ENCODE measurements at places on chromosomes 16 and 17. TPM values are rescaled to one million over a fixed set of nuclear protein-coding genes. Genes with fewer than 3 reads are reported as not detected.

The LPO gene
- total RNA-seq: not detected

DNA sequence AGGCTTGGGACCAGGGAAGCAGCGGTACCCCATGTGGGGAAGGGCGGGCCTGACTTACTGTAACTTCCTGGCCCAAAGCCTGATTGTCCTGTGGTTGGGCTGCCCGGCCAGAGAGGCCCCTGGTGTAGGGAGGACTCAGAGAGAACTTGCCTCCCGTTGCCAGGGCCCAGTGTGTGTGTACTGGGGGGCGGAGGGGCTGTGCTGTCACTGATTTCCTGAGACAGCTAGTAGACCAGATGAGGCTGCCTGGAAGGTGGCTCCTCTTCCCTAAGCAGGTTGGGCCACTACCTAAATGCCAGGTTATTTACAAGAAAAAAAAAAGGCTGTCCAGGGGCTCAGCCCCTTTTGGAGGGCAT lies 16.7 kb downstream of the SOCS3 start:
- no peaks in the 10 kb centered on the region for H3K36me3 ChIP-seq
- no peak overlapping the region for H3K4me3 ChIP-seq
- H3K27ac ChIP-seq: peak overlapping the region; percentile 78
- H3K27me3 ChIP-seq: no peaks in the 10 kb centered on the region
- no peak for DNase-seq
- peaks cover 5% of the 10 kb centered on the region for H3K4me1 ChIP-seq

DNA sequence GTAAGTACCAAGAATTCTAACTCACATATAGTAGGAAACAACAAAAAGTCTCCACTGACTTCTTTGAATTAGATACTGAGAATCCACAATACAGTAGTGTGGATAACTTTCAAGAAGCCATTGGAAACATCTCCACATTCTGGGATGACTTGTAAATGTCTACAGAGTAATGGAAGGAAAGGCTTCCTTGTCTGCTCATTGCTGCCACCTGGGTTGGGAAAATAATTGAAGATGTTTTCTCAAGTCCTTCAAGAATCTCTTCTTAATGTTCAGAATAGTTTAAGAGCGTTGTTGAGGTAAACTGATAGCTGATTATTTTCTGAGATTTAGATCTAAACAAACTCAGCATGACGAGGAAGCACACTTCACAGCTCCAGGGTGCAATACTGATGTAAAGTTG lies 14.0 kb downstream of the CPSF4L start:
- no peak overlapping the region for H3K4me3 ChIP-seq
- peaks cover 65% of the 10 kb centered on the region for H3K36me3 ChIP-seq
- H3K27ac ChIP-seq: no peak overlapping the region
- H3K4me1 ChIP-seq: no peaks in the 10 kb centered on the region
- DNase-seq: no peak

The CD300LF gene
- total RNA-seq: not detected

DNA sequence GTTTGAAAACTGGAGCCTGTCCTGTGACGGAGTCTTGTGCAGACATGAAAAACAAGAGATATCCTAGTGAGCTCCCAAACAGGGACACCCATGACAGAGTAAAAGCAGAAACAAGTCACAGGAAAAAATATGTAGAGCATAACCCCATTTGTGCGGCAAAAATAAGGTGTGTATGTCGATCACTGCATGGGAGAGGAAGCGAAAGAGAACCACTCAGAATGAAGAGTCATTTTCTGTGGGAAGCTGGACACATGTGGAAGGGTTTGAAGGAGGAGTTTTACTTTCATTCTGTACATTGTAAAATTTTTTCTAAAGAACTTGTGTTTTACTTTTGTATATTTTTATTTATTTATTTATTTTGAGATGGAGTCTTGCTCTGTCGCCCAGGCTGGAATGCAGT lies 72.1 kb downstream of the JPH3 start:
- H3K36me3 ChIP-seq: no peaks in the 10 kb centered on the region
- DNase-seq: no peak
- H3K27me3 ChIP-seq: no peaks in the 10 kb centered on the region
- no peak overlapping the region for H3K4me3 ChIP-seq

DNA sequence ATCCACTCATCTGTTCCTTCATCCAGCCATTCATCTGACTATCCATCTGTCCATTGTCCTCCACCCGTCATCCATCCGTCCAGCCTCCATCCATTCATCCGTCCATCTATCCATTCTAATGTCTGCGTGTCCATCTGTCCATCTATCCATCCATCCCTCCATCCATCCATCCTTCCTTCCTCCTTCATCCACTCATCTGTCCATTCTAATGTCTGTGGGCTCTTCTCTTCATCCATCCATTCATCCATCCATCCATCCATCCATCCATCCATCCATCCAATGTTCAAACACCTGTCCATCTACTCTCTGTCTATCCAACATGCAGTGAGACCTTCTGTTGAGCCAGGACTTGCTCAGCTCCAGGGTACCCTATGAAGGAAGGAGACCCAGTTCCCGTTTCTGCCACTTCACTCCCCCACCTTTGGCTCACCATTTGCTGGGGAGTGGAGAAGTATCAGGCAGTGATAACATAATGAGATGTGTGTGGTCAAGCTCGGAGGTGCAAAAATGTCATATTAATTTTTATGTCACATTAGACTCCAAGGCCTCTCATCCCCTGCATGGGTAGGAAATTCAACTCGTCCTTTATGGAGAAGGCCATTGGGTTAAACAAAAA lies 36.5 kb upstream of the ADGRG1 start:
- H3K27me3 ChIP-seq: no peaks in the 10 kb centered on the region
- H3K4me3 ChIP-seq: no peak overlapping the region
- no peak for DNase-seq

The P3H4 gene
- total RNA-seq: 23.9 TPM

- no peaks in the 10 kb centered on the region for H3K27me3 ChIP-seq
- no peaks in the 10 kb centered on the region for H3K4me1 ChIP-seq
- no peak overlapping the region for H3K4me3 ChIP-seq
- DNase-seq: no peak
- H3K27ac ChIP-seq: no peak overlapping the region
Observed at GRCh38 chr17:9279893-9280292, 258.6 kb downstream of the NTN1 start.

The XYLT1 gene
- 14.7 TPM for total RNA-seq

DNA sequence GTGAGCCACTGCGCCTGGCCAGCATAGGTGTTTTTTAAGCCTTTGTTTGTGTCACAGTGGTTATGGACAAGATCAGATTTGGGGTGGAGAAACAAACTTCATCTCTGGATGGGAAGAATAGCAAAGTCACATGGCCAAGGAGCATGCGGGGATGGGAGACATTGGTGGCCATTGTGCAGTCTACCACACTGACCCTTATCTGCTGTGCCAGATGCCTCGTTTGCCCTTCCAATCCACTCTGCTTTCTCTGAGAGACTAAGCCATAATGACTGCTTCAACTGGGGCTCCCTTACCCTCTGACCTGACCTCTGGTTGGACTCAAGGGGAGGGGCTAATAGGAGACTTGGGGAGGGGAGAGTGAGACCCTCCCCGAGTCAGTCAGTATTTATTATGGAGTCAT lies 166.8 kb downstream of the PRKCB start:
- no peak for DNase-seq
- no peak overlapping the region for H3K27ac ChIP-seq
- H3K36me3 ChIP-seq: no peaks in the 10 kb centered on the region
- H3K27me3 ChIP-seq: no peaks in the 10 kb centered on the region

GRCh38 chr16:72427051-72427782 lies 255.3 kb upstream of the PMFBP1 start:
- no peaks in the 10 kb centered on the region for H3K36me3 ChIP-seq
- DNase-seq: no peak
- no peak overlapping the region for H3K4me3 ChIP-seq
- H3K4me1 ChIP-seq: no peaks in the 10 kb centered on the region
- H3K27me3 ChIP-seq: no peaks in the 10 kb centered on the region

- H3K27me3 ChIP-seq: no peaks in the 10 kb centered on the region
- no peak for DNase-seq
Observed at GRCh38 chr16:66609139-66609510, 4.6 kb downstream of the CMTM3 start.

The TP53TG3C gene
- total RNA-seq: not detected

GRCh38 chr17:1693339-1693738 lies 8.7 kb upstream of the PRPF8 start:
- H3K27ac ChIP-seq: no peak overlapping the region
- H3K36me3 ChIP-seq: no peaks in the 10 kb centered on the region
- H3K4me3 ChIP-seq: no peak overlapping the region
- no peaks in the 10 kb centered on the region for H3K27me3 ChIP-seq
- no peaks in the 10 kb centered on the region for H3K4me1 ChIP-seq

The MEIOB gene
- not detected for total RNA-seq

- no peaks in the 10 kb centered on the region for H3K4me1 ChIP-seq
- DNase-seq: no peak
- H3K27ac ChIP-seq: no peak overlapping the region
- no peaks in the 10 kb centered on the region for H3K27me3 ChIP-seq
Observed at GRCh38 chr16:80610481-80611156, 69.8 kb downstream of the DYNLRB2 start.

DNA sequence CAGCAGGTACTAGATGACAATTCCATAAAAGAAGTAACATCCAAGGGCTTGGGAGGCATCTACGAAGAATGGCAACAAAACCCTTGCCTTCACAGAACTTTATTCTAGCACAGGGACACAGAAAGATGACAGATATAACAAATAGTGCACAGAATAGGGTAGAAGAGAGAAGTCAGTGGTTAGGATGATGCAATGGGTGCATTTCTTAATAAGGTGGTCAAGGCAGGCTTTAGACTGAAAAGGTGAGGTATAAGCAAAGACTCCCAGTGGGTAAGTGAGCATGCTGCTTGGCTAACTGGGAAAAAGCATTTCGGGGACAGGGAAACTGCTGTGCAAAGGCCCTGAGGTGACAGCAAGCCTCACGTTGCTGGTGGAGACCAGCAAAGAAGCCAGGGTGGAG lies 175.9 kb downstream of the XYLT1 start:
- H3K27ac ChIP-seq: no peak overlapping the region
- no peaks in the 10 kb centered on the region for H3K27me3 ChIP-seq
- H3K36me3 ChIP-seq: no peaks in the 10 kb centered on the region
- DNase-seq: no peak

DNA sequence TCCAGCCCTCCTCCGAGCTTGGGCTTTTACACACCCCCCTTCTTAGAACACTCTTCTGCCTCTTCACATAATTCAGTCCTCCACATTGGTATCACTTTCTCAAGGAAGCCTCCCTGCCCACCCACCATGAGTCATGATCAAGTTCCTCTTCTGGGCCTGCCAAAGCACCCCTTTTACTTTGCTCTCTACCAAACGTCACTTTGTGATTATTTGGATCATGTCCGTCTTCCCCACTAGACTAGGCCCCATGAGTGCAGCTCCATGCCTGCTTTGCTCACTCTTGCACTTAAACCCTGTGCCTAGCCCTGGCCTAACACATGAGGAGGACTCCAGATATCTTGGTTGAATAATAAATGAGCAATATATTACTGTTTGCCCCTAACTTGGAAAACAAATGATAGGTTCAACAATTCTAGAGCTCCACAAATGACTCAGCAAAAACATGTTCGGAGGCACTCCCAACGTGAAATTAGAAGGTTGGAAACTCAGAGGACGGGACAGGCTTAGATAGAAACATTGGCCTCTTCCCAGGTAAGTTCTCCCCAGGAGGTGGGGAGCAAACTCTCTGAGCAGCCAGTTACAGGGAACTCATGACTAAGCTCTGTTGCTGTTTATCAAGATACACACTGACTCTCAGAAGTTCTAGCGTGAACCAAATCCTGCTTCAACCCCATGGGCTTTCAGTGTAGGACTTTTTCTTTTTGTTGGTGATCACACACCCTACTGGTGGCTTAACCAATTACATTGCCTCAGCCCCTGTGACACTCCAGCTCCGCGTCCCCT lies 28.3 kb downstream of the G6PC1 start:
- no peak for DNase-seq
- no peaks in the 10 kb centered on the region for H3K27me3 ChIP-seq
- no peaks in the 10 kb centered on the region for H3K36me3 ChIP-seq
- no peaks in the 10 kb centered on the region for H3K4me1 ChIP-seq

- DNase-seq: no peak
- no peak overlapping the region for H3K27ac ChIP-seq
- H3K4me1 ChIP-seq: peaks cover 3% of the 10 kb centered on the region
- H3K36me3 ChIP-seq: no peaks in the 10 kb centered on the region
Observed at GRCh38 chr17:65913326-65913850, 278.5 kb downstream of the CEP112 start.

The SULT1A1 gene
- 30.9 TPM for total RNA-seq

- peak within 1 kb of the TSS; percentile 50 for H3K4me3 ChIP-seq
- DNase-seq: peak; percentile 77
Observed at GRCh38 chr17:5584383-5585286, at the start of gene NLRP1. NLRP1 (minus strand) TSS chr17:5584509; CDS start chr17:5583957, 552 bp downstream.

- H3K36me3 ChIP-seq: no peaks in the 10 kb centered on the region
- DNase-seq: no peak
- H3K4me3 ChIP-seq: no peak overlapping the region
- no peaks in the 10 kb centered on the region for H3K27me3 ChIP-seq
Observed at GRCh38 chr16:11393861-11394592, 48.8 kb downstream of the RMI2 start.

The HOXB6 gene
- total RNA-seq: 2.9 TPM

The CSF3 gene
- total RNA-seq: not detected

GRCh38 chr16:83447560-83447959 lies 360.2 kb upstream of the HSBP1 start:
- H3K4me3 ChIP-seq: no peak overlapping the region
- no peak for DNase-seq
- no peaks in the 10 kb centered on the region for H3K36me3 ChIP-seq
- no peak overlapping the region for H3K27ac ChIP-seq
- no peaks in the 10 kb centered on the region for H3K27me3 ChIP-seq
- no peaks in the 10 kb centered on the region for H3K4me1 ChIP-seq

GRCh38 chr16:48156790-48157209 lies 1.0 kb upstream of the ABCC12 start:
- H3K4me1 ChIP-seq: no peaks in the 10 kb centered on the region
- peak; percentile 91 for DNase-seq
- no peak overlapping the region for H3K27ac ChIP-seq
- no peaks in the 10 kb centered on the region for H3K36me3 ChIP-seq

The PIMREG gene
- total RNA-seq: 0.42 TPM

The ZNF598 gene
- total RNA-seq: 57.1 TPM

DNA sequence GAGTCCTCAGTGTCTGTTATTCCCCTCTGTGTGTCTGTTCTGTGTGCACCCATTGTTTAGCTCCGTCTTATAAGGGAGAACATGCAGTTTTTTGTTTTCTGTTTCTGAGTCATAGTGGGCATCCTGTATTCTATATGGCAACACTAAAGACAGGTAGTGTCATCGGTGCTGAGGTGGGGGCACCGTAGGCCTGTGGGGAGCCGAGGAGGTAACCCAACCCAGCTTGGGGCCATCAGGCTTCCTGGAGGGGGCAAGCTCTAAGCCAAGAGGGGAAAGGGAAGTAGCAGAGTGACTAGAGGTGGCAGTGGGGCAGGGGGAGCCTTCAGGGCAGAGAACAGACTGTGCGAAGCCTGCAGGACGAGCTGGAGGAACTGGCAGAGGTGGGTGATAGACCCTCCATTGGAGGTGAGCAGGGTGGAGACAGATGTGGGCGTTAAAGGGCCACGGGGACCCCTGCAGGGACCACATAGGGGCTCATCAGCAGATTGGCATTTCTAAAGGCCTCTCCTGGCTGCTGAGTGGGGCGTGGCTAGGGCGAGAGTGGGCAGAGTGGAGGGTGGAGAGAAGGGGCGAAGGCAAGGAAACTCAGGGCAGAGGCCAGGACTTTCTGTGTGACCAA lies 36.5 kb downstream of the CPNE2 start:
- no peak for DNase-seq
- no peaks in the 10 kb centered on the region for H3K27me3 ChIP-seq
- peak overlapping the region; percentile 92 for H3K27ac ChIP-seq
